ENCODE measurements at places on chromosomes 7 and 10.

- no peak for DNase-seq
Measured at GRCh38 chr7:29326864-29327263, 132.3 kb downstream of the CHN2 start.

- DNase-seq, result peak; percentile 81
Measured at GRCh38 chr10:78657163-78657861, 411.5 kb upstream of the ZMIZ1 start.

DNA sequence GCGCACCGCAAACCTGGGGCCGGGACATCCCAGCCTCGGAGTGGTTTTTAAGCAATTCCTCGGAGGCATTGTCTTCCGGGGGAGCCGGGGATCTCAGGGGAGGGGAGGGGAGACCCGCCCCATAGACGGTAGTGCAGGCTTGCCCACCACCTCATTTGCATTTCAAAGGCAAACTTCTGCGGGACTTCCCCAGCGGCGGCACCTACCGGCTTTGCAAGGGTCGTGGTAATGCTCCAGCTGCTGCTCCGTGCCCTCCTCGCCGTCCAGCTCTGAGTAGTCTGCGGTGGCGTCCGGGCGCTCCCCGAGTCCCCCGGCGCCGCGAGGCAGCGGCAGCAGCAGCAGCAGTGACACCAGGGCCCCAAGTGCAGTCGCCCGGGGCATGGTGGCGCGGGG lies 425 bp downstream of the TLL2 start:
- DNase-seq, result peak; percentile 76

DNA sequence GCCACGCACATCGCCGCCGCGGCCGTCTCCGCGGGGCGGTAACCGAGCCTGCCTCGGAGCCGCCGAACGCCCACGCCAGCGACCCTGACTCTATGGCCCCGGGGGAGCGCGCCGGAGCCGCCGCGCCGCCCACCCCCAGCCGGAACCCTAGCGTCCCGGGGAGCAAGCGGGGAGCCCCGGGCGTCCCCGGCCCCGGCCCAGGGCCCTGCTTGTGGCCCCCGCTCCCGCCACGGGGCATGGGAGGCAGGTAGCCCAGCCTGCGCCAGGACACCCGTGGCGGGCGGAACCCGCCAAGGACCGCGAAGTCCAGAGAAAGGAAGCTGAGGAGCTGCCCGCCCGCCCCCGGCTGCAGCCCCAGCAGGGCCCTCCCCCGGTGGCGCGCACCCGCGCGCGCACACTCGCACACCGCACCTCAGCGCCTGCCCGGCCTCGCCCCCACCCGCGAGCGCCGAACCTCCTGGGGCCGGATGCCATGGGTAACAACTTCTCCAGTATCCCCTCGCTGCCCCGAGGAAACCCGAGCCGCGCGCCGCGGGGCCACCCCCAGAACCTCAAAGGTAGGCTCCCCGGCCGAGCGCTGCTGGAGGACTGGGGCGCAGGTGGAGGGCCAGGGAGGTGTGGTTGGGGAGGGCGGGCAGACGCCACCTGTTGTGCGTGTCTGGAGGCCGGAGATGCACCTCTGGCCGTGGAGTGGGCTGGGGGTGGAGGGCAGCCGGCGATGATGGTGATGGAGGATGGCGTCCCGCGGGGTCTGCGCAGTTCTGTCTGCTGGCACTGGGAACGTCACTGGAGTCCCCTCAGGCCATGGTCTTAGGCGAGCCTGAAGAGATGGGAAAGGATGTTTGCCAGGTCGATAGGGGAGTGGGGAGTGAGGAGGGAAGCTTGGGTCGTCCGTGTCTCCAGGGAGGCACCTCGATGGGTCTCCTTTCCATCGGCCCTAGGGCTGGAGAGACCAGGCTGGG lies 692 bp downstream of the NEURL1 start:
- DNase-seq, result no peak

DNA sequence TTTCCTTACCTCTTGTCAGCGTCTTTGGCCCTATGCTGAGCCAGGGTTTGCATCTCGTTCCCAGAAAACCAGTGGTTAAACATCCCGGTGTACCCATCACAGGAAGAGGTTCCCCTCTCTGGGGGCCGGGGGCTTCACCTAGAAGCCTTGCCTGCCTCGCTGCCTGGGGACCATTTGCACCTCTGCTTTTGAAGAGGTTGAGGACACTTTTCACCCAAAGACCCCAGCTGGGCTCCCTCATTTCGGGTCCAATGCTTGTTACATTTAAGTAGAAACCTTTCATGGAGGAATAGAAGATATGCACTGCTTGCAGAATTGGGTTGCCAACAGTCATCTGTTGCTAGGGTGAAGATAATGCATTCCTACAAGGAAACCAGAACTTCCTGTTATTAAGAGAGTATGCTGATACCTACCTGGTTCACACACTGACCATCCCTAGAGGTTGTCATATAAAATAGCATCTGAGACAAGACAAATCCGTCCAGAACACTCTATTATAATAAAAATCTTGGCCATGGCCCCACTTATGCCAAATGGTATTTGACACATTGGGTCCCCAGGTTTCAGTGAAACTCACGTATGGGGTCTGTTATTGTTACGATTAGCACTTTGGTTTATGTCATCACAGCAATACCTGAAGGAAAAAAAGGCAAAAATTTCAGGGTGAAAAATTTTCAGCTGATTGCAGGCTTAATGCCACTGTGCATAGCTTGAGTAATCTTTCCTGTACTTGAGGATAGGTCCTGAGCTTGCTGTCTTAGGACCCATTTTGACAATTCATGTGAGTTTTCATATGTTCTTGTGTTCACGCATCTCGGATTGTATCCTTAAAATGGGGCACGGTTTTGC lies 917 bp downstream of the ZNF365 start:
- DNase-seq, result no peak

GRCh38 chr10:23412223-23412622 lies 26.7 kb upstream of the OTUD1 start:
- no peak for DNase-seq

All from H9 (cell line).